ENCODE measurements at places on chromosomes 16 and 17. TPM values are rescaled to one million over a fixed set of nuclear protein-coding genes. Genes with fewer than 3 reads are reported as not detected.

Gene AXIN2
- polyA plus RNA-seq = not detected

Gene PRRT2
- not detected for polyA plus RNA-seq

DNA sequence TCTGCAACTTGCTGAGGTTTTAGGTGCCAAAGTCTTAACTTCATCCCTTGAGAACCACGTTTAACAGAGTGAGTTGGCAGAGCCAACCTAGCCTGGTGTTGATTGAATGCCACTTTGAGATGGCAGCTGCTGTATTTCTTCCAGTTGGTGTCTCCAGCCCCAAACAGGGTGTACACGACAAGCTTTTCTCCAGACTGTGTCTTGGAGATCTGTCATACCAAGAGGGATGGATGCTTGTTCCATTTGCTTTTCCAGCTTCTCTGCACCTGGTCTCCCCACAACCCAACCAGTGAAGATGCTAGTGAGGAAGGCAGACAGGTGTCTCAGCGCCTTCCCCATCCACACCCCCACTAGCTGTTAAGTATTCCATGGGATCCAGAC is 141.1 kb upstream of the HS3ST2 start:
- H3K27ac ChIP-seq = no peak overlapping the region
- no peak for DNase-seq
- no peaks in the 10 kb centered on the region for H3K4me1 ChIP-seq
- no peak overlapping the region for H3K4me3 ChIP-seq
- no peaks in the 10 kb centered on the region for H3K36me3 ChIP-seq
- H3K27me3 ChIP-seq = no peaks in the 10 kb centered on the region

DNA sequence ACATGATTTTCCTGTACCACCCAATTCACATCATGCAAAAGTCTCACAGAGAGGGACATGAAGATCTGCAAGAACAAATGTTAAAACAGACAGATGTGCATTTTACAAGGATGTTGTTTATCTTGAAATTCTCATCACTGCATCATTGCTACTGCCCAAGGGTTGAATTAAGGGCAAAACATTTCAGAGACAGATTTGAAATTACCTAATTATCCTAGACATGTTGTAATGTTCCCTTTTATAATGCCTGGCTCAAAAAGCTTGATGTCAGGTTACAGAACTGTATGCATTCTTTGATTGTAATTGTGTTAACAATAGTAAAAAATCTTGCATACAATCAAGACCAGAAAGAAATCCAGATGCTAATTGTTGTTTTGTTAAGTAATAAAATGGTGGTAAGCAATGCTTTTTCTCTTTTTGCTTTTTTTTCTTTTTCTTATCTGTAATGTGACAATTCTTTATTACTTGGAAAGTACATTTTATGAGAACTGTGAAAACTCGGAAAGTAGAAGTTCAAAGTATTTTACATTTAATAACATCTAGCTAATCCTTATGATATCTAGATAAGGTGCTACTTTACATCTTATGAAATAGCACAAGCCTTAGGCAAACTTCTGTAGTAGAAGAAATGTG is 3.6 kb upstream of the DUSP14 start:
- H3K27ac ChIP-seq = no peak overlapping the region
- H3K36me3 ChIP-seq = no peaks in the 10 kb centered on the region
- DNase-seq = no peak
- H3K27me3 ChIP-seq = no peaks in the 10 kb centered on the region
- H3K4me1 ChIP-seq = peaks cover 9% of the 10 kb centered on the region

DNA sequence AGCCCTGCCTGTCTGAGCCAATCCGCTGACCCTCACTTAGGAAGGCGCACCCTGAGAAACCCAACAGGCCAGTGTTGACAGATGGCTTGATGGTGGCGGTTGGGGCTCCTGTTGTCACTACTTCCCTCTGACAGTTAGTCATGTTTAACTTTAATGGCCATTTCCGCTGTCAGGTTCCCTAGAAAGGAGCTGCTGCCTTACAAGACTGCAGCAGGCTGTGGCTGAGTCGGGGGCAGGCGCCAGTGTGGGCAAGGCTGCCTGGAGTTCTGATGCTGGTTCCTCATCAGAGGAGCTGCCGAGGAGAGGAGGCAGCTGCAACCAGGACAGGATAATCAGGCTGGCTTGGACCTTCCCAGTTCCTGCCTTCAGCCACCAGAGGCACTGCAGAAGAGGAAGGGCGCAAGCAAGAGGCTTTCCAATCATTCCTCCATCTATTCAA is 223.2 kb upstream of the DYNLRB2 start:
- H3K36me3 ChIP-seq = no peaks in the 10 kb centered on the region
- DNase-seq = no peak
- no peak overlapping the region for H3K4me3 ChIP-seq
- no peak overlapping the region for H3K27ac ChIP-seq
- peaks cover 4% of the 10 kb centered on the region for H3K27me3 ChIP-seq

- no peak for DNase-seq
- no peak overlapping the region for H3K4me3 ChIP-seq
- peaks cover 6% of the 10 kb centered on the region for H3K27me3 ChIP-seq
- H3K27ac ChIP-seq = no peak overlapping the region
- H3K36me3 ChIP-seq = no peaks in the 10 kb centered on the region
Measured at GRCh38 chr16:80123189-80123588, 417.6 kb upstream of the DYNLRB2 start.

DNA sequence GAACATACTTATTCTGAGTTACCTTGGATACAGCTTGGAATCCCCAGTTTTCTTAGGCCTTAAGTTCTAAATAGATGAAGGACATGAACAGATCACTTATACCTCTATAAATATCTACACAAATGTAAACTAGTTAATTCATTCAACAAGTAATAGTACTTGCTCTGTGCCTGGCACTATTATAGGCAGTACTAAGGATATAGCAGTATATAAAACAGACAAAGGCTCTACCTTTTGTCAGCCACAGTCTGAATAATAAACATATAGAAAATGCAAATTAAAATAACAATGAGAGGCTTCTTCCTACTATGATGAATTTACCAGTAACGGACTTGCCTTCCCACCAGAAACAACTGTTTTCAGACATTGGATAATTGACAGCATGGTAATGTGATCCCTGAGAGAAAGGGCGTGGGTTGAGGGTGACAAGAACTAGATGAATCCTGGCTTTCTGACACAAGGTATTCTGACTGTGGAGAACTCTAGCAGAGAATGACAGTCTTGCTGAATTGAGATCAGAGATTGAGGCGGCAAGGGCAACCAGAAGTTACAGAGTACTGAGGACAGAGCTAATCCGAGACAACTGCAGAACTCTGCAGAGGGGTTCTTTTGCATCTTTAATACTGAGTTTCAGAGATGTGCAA is 170.5 kb downstream of the TANC2 start:
- H3K4me3 ChIP-seq = no peak overlapping the region
- H3K27ac ChIP-seq = no peak overlapping the region
- no peaks in the 10 kb centered on the region for H3K36me3 ChIP-seq

- no peak overlapping the region for H3K27ac ChIP-seq
- H3K4me1 ChIP-seq = no peaks in the 10 kb centered on the region
- peaks cover 17% of the 10 kb centered on the region for H3K27me3 ChIP-seq
- H3K36me3 ChIP-seq = no peaks in the 10 kb centered on the region
- no peak for DNase-seq
Measured at GRCh38 chr16:50884066-50884860, 142.4 kb downstream of the CYLD start.

DNA sequence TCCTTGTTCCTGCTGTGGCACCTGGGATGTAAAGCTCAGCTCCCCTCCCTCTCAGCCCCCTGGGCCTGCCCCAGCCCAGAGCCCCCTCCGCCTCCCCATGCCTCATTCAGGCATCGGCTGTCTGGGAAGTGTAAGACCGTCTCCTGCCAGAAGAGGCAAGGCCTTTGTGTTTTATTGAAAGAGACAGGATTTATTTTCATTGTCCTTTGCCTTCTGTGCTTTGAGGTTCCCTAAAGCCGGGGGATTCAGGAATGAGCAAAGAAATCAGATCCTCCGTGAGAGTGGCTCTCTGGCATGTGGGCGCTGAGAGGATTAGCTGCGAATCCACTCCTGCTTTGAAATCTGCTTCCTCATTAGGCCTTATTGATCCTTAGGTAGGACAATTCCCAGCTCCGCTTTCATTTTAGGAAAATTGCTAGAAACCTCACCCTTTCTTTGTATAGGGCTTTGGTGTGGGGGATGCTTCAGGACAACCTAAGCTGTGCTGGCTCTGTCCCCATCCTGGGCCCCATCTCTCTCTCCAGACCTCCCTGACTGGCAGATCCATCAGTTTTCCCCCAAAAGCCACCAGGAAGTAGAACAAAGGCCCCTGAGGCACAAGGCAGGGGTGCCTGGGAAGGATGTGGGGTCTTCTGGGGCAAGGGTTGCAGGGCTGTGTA is 211.5 kb upstream of the TNRC6C start:
- peaks cover 13% of the 10 kb centered on the region for H3K36me3 ChIP-seq
- DNase-seq = no peak
- H3K27ac ChIP-seq = no peak overlapping the region
- H3K27me3 ChIP-seq = peaks cover 38% of the 10 kb centered on the region
- H3K4me3 ChIP-seq = no peak overlapping the region

- no peaks in the 10 kb centered on the region for H3K27me3 ChIP-seq
- H3K4me3 ChIP-seq = peak overlapping the region; percentile 30
- H3K27ac ChIP-seq = no peak overlapping the region
- no peak for DNase-seq
Measured at GRCh38 chr17:18318117-18318516, 3.0 kb downstream of the SMCR8 start.

DNA sequence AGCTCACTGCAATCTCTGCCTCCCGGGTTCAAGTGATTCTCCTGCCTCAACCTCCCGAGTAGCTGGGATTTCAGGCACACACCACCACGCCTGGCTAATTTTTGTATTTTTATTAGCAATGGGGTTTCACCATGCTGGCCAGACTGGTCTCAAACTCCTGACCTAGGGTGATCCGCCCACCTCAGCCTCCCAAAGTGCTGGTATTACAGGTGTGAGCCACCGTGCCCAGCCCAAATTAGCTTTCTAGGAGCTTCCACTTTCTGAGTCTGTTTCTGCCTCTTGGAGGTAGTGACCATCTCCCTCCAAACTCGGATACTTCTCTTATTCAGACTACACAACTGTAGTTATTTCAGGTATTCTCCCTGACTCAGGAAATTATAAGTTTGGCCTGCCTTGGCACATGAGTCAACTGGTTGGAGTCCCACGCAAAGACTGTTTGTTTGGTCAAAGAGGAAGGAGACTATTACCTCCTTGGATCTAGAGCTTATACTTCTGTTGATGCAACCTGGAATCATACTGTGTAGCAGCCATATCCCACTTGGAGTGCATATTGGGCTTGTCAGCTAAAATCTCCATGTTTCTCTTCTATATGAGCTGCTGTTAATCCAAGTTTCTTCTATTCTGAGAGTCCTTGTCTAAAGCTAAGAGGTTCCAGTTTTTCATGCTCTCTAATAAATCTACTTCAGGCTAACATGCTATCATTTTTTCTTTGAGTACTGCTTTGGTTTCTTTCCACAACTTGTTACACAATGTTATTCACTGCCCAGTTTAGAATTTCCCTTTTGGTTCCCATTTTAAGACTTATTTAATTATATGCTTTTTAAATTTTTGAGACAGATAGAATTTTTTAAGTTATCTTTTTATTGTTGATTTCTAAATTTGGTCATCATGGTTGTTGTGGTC is 7.5 kb downstream of the IL4R start:
- no peaks in the 10 kb centered on the region for H3K27me3 ChIP-seq
- no peak for DNase-seq
- H3K4me3 ChIP-seq = peak overlapping the region; percentile 100
- H3K36me3 ChIP-seq = peaks cover 32% of the 10 kb centered on the region
- H3K4me1 ChIP-seq = peaks cover 91% of the 10 kb centered on the region

DNA sequence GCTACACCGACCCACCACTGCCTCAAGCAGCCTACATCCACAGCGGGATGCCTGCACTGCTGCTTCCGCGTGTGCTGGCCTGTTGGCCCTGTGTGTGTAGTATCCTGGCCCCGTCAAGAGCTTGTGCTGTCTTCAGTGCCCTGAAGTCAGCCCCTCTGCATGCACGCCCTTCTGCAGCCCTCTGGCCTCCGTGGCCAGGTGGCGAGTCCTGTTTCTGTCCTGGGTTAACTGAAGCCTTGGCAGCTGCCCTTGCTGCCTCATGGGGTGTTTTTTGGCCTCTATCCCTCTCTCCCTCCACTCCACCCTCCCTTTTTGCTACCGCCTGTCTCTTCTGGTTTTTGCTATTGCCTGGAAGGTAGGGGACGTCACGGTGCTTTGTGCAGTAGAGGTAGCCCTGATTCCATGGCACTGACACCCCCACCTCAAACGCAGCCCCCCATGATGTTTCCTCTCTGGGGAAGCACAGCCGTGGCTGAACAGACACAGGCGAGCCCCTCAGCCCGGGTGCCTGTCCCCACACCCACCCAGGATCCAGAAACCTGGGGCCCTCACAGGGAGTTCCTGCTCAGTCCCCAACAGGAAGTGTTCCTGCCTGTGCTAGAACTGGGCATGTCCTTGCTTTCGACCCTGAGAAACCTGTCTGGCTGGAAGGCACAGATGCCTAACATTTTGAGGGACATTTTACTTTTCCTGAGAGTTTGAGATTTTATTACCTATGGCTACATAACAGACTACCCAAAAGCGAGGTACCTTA is 18.8 kb upstream of the AMZ2 start:
- H3K4me3 ChIP-seq = no peak overlapping the region
- DNase-seq = no peak
- H3K4me1 ChIP-seq = peaks cover 61% of the 10 kb centered on the region
- peaks cover 10% of the 10 kb centered on the region for H3K36me3 ChIP-seq
- no peaks in the 10 kb centered on the region for H3K27me3 ChIP-seq

- H3K27ac ChIP-seq = peak within 1 kb of the TSS; percentile 23
- H3K4me3 ChIP-seq = no peak within 1 kb of the TSS
- DNase-seq = no peak
Measured at GRCh38 chr16:20409398-20410120, at the start of gene ACSM5. TSS of gene ACSM5 (plus strand) at chr16:20409534. CDS start at chr16:20411485, 1,951 bp downstream.

- peaks cover 13% of the 10 kb centered on the region for H3K36me3 ChIP-seq
- H3K27me3 ChIP-seq = no peaks in the 10 kb centered on the region
- peaks cover 72% of the 10 kb centered on the region for H3K4me1 ChIP-seq
- H3K27ac ChIP-seq = peak overlapping the region; percentile 67
- H3K4me3 ChIP-seq = peak overlapping the region; percentile 68
Measured at GRCh38 chr17:40338941-40339649, 25.4 kb downstream of the GJD3 start.

DNA sequence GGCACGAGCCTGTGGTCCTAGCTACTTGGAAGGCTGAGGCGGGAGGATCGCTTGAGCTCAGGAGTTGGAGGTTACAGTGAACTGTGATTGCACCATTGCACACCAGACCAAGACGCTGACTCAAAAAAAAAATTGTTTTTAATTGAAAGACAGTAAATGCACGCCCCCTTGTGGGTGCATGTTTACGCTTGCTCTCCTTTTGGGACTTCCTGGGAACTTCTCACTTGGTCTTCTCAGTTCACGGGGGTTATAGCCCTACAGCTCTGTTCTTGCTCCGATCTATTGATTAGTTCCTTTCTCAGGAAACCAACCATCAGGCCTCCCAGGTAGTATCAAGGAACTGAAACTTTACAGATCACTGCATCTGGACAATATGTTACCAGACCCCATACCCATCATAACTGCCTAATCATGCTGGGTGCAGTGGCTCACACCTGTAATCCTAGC is 14.2 kb upstream of the RIPOR1 start:
- no peaks in the 10 kb centered on the region for H3K36me3 ChIP-seq
- no peaks in the 10 kb centered on the region for H3K27me3 ChIP-seq
- DNase-seq = peak; percentile 77
- peak overlapping the region; percentile 94 for H3K27ac ChIP-seq
- H3K4me3 ChIP-seq = peak overlapping the region; percentile 91

- H3K4me3 ChIP-seq = no peak overlapping the region
- H3K36me3 ChIP-seq = no peaks in the 10 kb centered on the region
- DNase-seq = no peak
Measured at GRCh38 chr17:57589151-57590034, 155.7 kb downstream of the CCDC182 start.

- peaks cover 42% of the 10 kb centered on the region for H3K4me1 ChIP-seq
- H3K27ac ChIP-seq = no peak overlapping the region
- no peaks in the 10 kb centered on the region for H3K27me3 ChIP-seq
- H3K36me3 ChIP-seq = peaks cover 22% of the 10 kb centered on the region
Measured at GRCh38 chr16:1643521-1643920, 31.4 kb downstream of the CRAMP1 start.
